Neural progenitor cell (in vitro differentiated cells): ENCODE measurements at places on chromosomes 5 and 9. TPM values are rescaled to one million over a fixed set of nuclear protein-coding genes. Genes with fewer than 3 reads are reported as not detected.

Gene MELK
- total RNA-seq: 69.9 and 112 TPM in 2 replicates

Gene ROPN1L
- 0.22 TPM in 1 of 2 replicates, not detected in the other for total RNA-seq

Gene PCDHB9
- 3.1 and 4.6 TPM in 2 replicates for total RNA-seq

Gene C1QTNF2
- 0.06 and 0.25 TPM in 2 replicates for total RNA-seq

Gene LCN2
- total RNA-seq: not detected in 2 replicates

Gene IL33
- total RNA-seq: not detected in 2 replicates

Gene BTNL8
- total RNA-seq: 0.22 and 0.34 TPM in 2 replicates

Gene NFIB
- 0.30 and 0.40 TPM in 2 replicates for total RNA-seq

Gene C5orf52
- total RNA-seq: not detected in 2 replicates

Gene CACNA1B
- 0.30 and 1.5 TPM in 2 replicates for total RNA-seq

Gene MARCOL
- total RNA-seq: not detected in 2 replicates

Gene OR1J4
- total RNA-seq: not detected in 2 replicates

Gene ISL1
- not detected in 2 replicates for total RNA-seq

Gene SPAG8
- 1.3 and 1.6 TPM in 2 replicates for total RNA-seq
